ENCODE measurements at places on chromosomes 2 and 18. TPM values are rescaled to one million over a fixed set of nuclear protein-coding genes. Genes with fewer than 3 reads are reported as not detected.
A peak's percentile ranks its signal among the peaks of the same experiment; 100 is the strongest.

DNA sequence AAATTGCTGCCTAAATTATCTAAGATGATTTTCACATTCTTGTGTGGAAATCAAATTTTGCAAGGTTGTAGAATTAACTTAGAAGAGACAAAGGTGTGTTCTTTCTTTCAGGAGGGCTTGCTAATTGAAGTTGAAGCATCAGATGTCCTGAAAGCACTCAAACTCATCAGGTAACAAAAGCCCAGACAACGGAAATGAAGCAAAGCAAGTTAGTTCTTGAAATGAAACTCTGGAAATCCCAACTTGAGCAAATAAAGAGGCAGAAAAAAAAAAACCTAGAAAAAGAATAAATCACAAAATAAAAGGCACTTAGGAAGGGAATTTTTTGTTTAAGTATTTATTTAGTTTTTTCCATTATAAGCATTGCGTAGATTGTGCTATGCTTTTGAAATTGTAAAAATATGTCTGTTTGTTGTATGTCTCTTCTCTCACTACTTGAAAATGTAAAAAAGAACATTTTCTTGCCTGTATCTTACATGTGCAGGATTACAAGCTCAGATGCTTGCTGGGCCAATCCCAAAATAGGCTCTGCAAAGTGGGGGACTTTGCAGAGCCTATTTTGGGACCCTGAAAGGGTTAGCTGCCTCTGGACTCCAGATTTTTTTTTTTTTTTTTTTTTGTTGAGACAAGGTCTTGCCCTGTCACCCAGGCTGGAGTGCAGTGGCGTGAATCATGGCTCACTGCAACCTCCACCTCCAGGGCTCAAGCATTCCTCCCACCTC, 46.7 kb downstream of the FAM161A start:
- no peak for DNase-seq

- no peak for DNase-seq
Observed at GRCh38 chr2:38254796-38255195, 122.3 kb downstream of the ATL2 start.

DNA sequence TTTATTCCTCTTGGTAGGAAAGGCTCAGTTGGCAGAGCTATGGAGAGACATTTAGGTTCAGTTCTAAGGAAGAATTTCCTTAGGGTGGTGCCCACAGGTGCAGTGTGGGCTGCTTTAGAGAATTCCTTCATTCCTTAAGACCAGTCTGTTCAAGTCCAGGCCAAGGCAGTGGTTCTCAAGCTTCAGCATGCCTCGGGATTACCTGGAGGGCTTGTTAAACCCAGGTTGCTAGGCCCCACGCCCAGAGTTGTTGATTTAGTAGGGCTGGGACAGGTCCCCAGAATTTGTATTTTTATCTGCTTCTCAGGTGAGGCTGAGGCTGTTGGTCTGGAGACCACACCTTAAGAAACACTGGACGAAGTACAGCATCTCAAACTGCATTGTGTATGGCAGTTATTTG, 68.9 kb downstream of the CERS6 start:
- DNase-seq, result no peak

DNA sequence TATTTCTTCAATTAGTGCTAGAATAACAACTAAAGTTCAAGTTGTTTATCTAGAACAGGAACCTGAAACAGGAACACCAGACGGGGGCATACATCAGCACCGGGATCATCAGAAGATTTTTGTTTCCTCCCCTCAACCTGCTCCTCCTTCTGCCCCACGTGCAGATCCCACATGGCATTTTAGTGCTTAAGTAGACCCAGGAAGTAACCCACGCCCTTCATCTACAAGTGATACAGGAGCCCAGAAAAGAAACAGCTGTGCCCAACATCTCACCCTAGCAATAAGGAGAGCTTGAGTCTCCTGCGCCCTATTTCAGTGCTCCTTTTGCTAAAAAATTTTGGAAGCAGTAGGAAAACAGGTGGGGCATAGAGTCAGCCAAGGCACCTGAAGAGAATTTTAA, 5.2 kb downstream of the ZNF385B start:
- no peak for DNase-seq

- peak; percentile 83 for DNase-seq
Observed at GRCh38 chr2:235263205-235264120, 230.4 kb upstream of the AGAP1 start.

DNA sequence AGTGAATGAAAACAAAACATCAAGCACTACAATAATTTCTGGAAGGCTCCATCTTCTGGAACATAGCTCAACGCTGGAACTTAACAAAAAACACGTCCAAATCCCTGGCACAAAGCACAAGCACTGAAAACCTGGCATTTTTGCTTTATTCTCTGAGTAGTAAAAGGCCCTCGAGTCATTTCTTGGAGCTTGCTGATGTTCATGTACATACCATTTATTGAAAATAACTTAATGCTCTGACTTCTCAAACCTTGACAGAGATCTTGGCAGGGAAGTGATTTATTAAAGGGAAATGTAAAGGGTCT, 76.5 kb upstream of the STK17B start:
- no peak for DNase-seq

DNA sequence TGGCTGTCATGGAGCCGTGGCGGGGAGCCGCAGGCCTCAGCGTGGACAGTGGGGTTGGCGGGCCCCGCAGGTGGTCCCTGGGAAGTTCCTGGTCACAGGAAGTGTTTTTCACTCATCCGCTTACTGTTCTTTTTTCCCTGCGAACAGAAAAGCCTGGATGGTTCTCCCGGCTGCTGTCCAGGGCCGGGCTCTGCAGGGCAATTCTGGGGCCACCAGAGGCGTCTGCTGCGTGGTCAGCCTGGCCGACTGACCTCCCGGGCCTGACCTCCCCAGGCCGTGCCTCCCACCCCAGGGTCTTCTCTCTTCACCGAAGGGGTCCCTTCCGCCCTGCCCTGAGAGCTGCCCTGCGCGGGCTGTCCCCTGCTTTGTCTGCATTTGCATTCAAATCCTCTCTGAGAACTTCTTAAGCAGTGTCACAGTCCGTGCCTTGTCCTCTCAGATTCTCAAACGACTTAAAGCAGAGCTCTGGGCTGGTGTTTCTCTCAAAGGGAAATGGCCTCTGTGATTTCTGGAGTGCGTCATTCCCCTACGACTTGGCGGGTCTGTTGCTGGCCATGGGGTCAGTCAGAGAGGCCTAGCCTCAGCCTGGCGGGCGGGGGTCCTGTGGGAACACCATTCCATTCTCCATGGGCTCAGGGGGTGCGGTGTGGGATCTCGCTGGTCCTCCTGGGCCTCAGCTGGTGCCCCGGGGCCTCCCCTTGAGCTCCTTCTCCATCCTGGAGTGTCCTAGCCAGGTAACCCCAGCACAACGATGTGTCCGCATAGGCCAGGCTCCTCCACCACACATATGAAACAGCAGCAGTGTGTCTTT, 38.3 kb downstream of the KLHL29 start:
- DNase-seq, result no peak

- DNase-seq, result peak; percentile 47
Observed at GRCh38 chr2:234422273-234422732, 74.6 kb downstream of the ARL4C start.

- no peak for DNase-seq
Observed at GRCh38 chr2:74548900-74549826, 4.6 kb downstream of the LOXL3 start.

GRCh38 chr2:215712871-215713790, 277.3 kb upstream of the FN1 start:
- peak; percentile 67 for DNase-seq

GRCh38 chr2:218807626-218808025, 24.0 kb downstream of the PRKAG3 start:
- peak; percentile 32 for DNase-seq

Gene WNT10A
- total RNA-seq, result not detected

Gene MROH2A
- total RNA-seq, result not detected

Gene STK11IP
- 5.4 TPM for total RNA-seq

Gene ATF2
- 30.0 TPM for total RNA-seq
